Stimulated activated CD8-positive, alpha-beta memory T cell treated with anti-CD3 and anti-CD28 coated beads, Interleukin-4, amount 100 ng/mL, for 1 hour (primary cell): ENCODE measurements at places on chromosomes 1 and 21.

GRCh38 chr1:17195731-17196130 is 9.2 kb upstream of the PADI1 start:
- no peak for DNase-seq

DNA sequence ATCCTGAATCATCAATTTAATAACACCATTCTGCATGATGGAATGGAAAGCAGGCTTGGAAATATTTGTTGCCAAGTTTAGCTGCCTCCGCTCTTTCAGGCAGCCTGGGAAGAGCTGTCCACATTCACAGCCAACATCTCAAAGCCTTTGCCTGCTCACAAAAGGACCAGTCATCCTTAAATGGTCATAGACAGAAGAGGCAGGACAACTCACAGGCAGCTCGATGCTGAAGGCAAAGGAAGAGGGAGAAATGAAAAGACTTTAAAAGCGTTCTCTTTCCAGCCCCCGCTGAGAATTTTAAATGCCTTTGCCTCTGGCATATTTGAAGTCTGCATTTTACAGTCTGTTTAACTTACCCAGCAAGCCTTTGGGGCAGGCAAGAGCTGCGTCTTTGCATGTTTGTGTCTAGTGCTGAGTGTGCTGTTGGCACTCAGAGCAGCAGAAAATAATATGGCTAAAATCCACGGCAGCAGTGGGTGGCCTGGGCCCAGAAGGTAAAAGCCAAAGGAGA is 68.9 kb downstream of the NMNAT2 start:
- no peak for DNase-seq

DNA sequence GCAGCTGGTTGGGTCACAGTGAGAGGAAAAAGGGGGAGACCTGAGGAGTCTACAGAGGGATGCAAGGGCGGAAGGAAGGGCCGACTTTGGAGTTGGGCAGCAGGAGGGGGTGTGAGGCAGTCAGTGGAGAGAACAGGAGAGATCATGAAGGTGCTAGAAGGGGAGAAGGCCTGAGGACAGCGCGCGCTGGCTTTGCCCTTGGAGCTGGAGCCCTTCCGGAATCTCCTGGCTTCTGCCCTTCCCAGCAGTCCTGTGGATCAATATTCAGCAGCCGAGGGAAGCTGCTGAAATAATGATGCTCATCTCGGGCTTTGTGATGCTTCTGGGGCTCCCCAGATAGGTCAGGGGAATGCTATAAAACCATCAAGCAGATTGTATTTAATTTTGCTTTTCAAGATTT is 26.7 kb downstream of the SLC37A1 start:
- no peak for DNase-seq

DNA sequence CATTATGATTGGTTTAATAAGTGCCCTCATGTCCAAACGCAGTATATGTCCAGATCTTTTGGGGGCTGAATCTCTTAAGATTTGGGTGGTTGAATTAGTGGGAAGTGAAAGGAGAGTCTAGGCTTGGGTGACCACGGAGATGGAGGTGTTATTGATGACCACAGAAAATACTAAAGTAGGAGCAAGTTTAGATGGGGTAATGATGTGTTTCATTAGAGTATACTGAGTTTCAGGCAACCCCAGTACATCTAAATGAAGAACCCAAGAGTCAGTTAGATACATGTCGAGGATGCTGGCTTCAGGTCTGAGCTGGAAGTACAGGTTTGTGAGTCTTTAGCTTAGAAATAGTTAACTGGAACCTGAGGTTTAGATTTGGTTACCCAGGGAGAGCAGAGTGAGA is 6.5 kb upstream of the ZZZ3 start:
- no peak for DNase-seq

GRCh38 chr1:230105245-230105753 is 38.3 kb downstream of the GALNT2 start:
- DNase-seq: no peak

- no peak for DNase-seq
Measured at GRCh38 chr1:230441183-230442029, 15.3 kb upstream of the PGBD5 start.

DNA sequence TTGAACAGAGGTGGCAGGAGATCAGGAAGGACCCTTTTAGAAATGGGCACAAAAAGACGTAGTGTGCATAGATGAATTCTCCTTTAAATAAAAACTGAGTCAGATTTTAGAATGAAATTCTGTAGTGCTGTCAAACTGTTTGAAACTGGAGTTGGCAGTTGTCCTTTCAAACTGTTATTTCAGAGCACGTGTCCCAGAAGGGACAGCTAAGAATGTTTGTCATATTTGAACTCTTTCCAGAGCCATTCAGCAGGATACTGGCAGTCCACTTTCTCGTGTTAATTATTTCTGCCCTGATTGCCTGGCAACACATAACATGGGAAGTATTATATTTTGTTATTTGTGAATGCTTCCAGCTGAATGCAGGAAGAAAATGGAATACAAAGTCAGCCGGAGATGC is 212.3 kb upstream of the DPYD start:
- DNase-seq: no peak

DNA sequence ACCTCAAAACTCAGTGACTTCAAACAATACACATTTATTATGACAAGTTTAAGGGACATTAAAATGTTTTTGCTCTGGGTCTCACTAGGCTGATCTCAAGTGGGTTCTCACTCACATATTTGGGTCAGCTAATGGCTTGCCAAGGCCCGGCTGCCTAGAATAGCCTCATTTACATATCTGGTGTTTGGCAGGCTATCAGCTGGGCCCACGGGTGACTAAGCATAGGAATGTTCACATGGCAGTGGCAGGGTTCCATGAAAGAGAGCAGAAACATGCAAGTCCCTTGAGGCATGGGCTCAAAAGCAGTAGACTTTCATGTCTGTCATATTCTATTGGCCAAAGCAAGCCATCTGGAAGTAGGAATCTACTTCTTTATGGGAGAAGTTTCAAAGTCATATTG is 492.6 kb downstream of the KCNT2 start:
- no peak for DNase-seq

- no peak for DNase-seq
Measured at GRCh38 chr1:188129856-188130838, 1301.4 kb downstream of the PLA2G4A start.

DNA sequence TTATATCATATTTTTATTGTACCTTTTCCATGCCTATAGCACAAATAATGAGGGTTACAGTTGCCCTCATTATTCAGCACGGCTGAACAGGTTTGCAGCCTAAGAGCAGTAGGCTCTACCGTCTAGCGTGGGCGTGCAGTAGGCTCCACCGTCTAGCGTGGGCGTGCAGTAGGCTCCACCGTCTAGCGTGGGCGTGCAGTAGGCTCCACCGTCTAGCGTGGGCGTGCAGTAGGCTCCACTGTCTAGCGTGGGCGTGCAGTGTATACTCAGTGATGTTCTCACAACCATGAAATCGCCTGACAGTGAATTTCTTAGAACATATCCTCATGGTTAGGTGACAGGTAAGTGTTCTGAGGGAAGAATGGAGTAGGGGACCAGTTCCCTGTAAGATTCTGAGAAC is 84.9 kb downstream of the DYRK1A start:
- DNase-seq: no peak

DNA sequence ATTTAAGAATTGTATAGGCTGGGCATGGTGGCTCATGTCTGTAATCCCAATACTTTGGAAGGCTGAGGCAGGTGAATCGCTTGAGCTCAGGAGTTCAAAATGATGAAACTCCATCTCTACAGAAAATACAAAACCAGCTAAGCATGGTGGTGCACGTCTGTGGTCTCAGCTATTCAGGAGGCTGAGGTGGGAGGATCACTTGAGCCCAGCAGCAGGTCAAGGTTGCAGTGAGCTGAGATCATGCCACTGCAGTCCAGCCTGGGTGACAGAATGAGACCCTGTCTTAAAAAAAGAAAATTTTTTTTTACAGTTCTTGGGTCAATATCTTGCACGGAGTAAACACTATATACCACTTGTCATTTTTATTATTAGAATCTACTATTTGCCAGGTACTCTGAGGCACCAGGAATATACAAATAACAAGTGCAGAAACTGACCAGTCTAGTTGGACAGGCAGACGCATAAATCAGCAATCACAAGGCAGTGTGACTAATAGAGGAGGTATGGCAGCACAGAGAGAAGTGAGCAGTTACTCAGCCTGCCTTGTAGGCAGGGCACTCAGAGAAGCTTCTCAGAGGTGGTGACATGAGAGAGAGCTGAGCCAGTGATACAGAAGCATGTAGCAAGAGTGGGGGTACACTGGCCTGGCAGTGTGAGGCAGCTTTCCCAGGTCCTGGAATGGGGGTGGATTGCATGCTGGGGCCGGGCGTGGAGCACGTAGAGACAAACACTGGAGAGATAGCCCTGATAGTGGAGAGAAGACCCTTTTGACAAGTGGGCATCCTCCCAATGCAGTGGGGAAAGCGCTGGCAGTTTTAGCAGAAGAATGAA is 8.0 kb downstream of the PHLDA3 start:
- DNase-seq: no peak

- DNase-seq: no peak
Measured at GRCh38 chr1:165152727-165153126, 203.8 kb downstream of the LMX1A start.

DNA sequence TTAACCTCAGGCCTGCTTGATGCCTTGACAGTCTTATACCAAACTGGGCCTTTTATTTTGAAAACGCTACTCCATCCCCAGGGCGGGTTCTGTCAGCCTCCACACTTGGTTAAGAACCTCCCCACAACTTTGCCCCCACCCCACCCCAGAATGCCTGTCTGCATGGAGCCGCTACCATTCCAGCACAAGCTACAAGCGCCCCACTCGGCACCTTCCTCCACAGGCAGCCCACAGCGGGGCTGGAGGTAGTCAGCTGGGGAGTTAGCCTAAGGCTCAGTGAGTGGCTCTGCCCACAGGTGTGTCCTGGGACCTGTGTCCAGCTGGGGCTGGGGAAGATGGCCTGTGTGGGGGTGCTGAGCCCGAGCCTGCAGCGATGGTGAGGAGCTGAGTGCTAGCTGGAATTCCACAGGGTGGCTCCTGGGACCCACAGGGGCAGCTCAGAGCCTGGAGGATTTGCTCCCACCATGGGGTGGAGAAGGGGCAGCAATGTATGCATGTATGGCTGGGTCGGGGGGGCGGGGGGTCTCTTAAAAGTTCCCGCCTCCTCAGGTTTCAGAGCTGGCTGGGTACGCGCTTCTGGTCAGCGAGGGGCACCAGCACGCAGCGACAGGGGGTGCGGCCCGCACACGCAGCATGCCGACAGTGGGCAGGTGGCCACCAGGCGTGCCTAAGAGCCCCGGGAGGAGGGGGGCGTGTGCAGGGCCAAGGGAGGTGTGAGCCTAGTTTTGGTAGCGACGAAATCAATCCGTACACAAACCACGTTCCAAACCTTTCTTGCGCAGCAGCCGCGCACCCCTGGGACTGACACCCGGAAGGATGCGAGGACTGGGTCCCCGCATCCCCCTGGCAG is 917 bp downstream of the ETNK2 start:
- no peak for DNase-seq

GRCh38 chr1:193219391-193219790 is 33.0 kb upstream of the B3GALT2 start:
- no peak for DNase-seq

GRCh38 chr21:34669149-34669879 is 520 bp downstream of the CLIC6 start:
- no peak for DNase-seq

- DNase-seq: no peak
Measured at GRCh38 chr1:232183802-232184201, 446.1 kb downstream of the SIPA1L2 start.

GRCh38 chr21:38349111-38349746 is 92.4 kb downstream of the KCNJ15 start:
- no peak for DNase-seq

DNA sequence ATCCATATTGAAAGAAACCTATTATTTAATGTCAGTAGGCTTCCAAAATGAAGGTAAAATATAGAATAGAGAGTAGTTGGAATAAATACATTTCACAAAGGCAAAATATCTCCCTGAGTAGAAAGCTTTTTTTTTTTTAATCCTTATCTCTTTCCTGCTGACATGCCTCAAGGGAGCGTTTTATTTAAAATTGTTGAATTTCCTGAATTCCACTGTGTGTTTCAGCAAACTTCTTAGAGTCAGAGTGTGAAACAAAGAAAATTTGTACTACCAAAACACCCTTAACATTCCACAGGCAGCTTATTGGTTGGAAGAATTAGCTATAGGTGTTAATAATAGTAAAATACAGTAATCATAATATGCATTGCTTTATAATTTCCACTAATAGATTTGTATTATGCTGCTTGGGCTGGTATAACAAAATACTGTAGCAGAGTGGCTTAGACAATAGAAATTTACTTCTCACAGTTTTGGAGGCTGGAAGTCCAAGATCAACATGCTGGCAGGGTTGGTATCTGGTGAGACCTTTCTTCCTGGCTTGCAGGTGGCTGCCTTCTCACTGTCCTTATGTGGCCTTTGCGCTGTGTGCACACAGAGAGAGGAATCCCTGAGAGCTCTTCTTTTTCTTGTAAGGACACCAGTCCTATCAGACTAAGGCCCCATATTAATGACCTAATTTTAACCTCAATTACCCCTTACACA is 468.4 kb upstream of the C1orf87 start:
- DNase-seq: no peak

DNA sequence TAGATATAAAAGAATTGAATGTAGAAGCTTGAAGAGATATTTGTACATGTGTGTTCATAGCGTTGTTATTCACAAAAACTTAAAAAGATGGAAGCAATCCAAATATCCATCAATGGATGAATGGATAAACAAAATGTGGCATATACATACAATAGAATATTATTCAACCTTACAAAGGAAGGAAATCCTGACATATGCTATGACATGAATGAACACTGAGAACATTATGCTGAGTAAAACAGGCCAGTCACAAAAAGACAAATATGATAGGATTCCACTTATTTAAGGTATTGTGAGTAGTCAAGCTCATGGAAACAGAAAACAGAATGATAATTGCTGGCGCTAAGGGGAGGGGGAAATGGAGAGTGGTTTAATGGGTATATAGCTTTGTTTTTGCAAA is 47.0 kb upstream of the DYRK1A start:
- DNase-seq: no peak

- no peak for DNase-seq
Measured at GRCh38 chr21:15645830-15646229, 84.0 kb upstream of the USP25 start.

DNA sequence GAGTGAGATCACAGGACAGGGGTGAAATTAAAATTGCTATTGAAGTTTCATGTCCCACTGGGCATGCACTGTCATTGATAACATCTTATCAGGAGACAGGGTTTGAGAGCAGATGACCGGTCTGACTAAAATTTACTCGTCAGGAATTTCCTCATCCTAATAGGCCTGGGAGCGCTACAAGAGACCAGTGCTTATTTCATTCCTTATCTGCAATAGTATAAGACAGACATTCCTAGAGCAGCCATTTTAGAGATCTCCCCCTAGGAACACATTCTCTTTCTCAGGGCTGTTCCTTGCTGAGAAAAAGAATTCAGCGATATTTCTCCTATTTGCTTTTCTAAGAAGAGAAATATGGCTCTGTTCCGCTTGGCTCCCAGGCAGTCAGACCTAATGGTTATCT is 181.4 kb upstream of the ETV3 start:
- no peak for DNase-seq

DNA sequence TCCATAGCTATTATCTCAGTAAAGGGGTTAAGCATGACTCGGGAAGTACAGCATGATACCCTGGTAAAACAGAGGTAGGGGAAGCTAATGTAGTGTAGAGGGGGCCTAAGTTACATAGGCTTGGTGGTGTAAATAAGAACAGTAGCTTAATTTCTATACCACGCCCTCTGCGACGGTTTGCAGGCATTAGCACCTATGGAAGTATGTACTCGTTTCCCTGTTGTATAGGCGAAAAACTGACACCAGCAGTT is 470 bp upstream of the NAXE start:
- DNase-seq: no peak
